Cardiac fibroblast (primary cell): ENCODE measurements at places on chromosomes 3 and 15.

GRCh38 chr3:134308350-134308891 is 57.8 kb upstream of the RYK start:
- peak; percentile 88 for DNase-seq

DNA sequence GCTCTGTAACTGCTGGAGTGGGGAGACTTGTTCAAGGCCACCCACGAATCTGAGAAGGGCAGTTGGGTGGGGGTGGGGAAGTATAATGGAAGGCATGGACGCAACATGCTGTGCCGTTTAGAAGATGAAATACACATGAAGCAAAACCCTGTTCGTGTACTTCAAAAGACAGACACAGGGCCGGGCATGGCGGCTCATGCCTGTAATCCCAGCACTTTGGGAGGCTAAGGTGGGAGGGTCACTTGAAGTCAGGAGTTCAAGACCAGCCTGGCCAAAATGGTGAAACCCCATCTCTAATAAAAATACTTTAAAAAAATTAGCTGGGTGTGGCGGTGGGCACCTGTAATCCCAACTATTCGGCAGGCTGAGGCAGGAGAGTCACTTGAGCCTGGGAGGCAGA is 36.9 kb upstream of the SFMBT1 start:
- no peak for DNase-seq

GRCh38 chr3:64918989-64919388 is 231.2 kb upstream of the ADAMTS9 start:
- no peak for DNase-seq

GRCh38 chr3:41362638-41363559 is 163.6 kb downstream of the CTNNB1 start:
- DNase-seq = peak; percentile 25

GRCh38 chr15:52228921-52229320 is 37.7 kb upstream of the GNB5 start:
- DNase-seq = no peak

DNA sequence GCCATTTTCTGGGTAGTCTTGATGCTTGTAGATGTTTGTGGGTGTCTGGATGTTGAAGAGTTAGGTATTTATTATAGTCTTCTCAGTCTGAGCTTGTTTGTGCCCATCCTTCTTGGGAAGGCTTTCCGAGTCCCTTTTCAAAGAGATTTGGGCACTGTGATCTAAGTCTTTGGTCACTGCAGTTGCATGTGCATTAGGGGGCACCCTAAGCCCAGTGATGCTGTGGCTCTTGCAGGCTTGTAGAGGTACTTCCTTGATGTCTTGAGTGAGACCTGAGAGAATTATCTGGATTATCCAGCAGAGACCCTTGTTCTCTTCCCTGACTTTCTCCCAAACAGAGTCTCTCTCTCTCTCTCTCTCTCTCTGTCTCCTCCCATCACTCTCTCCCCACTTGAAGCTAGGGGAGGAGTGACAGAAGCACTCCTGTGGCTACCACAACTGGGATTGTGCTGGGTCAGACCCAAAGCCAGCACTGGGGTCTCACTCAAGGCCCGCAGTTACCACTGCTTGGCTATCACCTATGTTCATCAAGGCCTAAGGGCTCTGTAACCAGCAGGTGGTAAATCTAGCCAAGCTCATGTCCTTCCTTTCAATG is 68.5 kb downstream of the TMCO5A start:
- peak; percentile 92 for DNase-seq

GRCh38 chr3:30858894-30859389 is 35.5 kb downstream of the GADL1 start:
- no peak for DNase-seq

DNA sequence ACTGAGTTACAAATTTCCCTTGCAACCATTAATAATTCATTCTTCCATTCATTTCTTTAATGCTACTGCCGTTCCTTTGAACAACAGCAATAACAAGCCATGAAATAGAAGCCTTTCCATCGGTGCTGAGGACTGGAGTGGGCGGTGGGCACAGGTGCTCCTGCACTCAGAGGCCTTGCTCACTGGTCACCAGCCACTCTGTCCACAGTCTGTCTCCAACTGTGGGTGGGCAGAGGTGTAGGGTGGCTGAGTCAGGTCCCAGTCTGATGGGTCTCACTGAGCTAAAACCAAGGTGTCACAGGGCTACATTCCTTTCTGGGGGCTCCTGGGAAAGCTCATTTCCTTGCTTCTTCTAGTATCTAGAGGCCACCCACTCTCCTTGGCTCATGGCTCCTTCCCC is 6.3 kb upstream of the FAM3D start:
- no peak for DNase-seq

DNA sequence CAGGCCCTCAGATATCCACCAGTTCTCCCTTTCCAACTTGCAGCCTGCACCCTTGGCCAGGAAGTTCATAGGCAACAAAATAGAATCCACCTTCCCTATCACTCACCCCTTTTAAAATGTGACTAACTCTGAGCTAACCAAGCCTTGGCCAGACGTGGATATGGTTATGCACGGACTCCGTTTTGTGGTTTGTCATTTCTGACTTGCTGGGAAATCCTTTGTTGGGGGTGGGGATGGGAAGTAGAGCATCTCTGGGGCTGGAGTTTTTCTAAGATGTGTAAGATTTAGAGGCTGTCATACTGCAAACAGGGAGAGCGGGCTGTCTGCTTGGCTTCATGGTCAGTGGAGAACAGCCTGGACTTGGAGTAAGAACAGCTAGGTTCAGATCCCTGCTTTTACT is 62.6 kb downstream of the SMAD3 start:
- peak; percentile 99 for DNase-seq

GRCh38 chr15:48609486-48609885 is 36.0 kb downstream of the FBN1 start:
- DNase-seq = no peak

- peak; percentile 71 for DNase-seq
Observed at GRCh38 chr3:64209866-64210621, 15.2 kb downstream of the PRICKLE2 start.

GRCh38 chr3:32106132-32106928 is at the start of gene GPD1L:
GPD1L (plus strand) TSS chr3:32106620; CDS start chr3:32106712, 92 bp downstream.
- peak; percentile 96 for DNase-seq

DNA sequence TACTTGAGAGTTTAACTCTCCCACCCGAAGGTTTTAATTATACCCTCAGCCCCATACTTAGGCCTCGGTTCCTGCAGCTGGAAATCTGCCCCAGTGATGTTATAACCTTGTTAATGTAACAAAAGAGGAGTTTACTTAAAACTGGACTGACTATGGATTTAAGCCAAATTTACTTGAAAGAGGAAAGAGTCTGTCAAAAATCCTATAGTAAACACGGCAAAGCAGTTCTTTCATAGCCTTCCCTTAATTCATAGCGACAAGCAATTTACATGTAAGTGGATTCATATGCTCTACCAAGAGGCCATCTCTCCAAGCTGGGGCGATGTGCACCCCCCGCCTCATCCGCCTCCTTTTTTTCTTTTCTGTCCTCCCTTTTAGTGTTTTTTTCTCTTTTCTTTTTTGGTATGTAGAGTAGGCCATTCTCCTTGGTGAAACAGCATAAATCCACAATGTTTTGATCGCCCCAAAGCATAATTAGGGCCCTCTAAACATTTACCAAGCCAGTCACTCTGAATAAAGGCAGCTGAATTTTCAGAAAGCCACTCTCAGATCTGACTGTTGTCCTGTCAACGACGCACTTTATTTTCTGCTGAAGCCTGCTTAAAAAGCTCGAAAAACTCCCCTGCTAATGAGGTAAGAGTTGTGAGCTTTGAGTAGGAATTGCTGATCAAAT is 373.1 kb upstream of the WNT5A start:
- no peak for DNase-seq

DNA sequence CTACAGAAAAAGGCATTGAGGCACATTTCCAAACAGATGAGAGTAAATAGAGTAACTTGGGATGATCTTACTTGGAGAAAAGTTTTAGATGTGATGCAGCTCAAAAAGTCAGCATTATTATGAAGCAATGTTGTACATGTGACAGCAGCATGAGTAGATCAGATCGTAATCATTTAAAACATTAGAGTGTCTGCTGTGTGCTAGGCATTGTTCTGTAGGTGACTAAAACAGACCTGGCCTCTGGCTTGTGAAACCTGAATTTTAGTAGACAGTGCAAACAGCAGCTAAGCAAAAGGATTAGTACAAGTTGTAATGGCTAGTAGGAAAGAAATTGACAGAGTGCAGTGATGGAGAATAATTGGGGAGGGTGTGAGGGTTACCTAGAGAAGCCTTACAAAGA is 15.1 kb downstream of the UBE2E1 start:
- peak; percentile 43 for DNase-seq

- peak; percentile 31 for DNase-seq
Observed at GRCh38 chr3:56468184-56469106, at the start of gene ERC2. ERC2 (minus strand) TSS chr3:56468467.

- DNase-seq = no peak
Observed at GRCh38 chr15:71734709-71735384, 75.5 kb upstream of the NR2E3 start.

DNA sequence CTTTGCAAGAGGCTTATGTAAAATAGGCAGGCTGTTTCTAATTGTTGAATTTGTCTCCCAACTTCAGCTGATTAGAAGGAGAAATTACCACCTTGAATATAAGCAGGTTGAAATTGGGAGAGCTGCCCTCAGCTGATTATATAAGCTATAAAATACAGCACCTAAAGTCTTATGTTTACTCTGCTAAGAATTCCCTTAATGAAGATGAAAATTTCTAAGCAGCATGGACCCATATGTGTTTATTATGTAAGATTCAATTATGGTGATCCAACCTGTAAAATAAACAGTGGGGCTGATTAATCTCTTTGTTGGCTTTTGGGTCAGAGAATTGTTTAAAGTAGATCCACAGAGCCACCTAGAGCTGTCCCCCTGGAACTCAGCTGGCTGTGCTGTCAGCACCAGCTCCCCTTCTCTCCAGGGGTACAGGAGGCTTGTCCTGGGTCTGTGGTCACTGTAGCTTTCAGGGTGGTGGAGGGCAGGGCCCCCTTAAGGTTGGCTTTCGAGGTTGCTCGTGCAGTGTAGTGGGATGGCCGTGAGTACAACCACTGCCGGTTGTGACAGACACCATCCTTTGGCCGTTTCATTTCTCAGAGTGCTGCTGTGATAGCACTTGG is 9.5 kb downstream of the SLCO3A1 start:
- DNase-seq = no peak

DNA sequence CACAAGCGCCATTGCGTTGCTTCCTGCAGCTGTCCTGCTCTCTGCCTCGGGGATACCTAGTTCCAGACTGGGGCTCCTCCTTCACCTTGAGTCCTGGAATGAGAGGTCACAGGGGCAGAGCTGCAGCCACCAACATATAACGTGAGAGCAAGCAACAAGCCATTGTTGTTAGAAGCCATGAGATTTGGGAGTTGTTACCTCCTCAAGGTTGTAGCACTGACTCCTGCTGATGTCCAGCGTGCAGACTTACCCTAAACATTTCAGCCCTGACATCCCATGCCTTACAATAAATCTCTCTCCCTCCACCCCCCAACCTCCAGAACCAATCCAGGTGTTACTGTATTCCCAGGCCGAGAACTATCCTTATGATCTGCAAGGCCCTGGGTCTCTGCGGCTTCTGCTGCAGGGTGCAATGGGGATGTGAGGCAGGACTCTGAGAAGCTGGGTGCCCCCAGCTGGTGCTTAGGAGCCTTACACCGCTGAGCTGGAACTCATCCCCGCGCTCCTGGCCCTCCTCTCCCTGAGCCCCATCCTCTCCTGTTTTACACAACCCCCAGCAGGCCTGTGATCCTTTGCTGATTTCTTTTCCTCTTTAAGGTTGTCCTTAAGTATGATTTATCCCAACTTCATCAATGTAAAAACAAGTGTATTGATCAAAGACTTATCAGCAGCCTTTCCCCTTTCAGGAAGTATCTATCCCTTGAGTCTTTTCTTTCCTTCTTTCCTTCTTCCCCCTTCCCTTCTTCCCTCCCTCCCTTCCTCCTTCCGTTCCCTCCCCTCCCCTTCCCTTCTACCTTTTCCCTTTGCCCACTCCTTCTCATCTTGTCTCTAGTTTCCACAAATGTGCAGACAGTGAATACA is 84.2 kb upstream of the ABHD2 start:
- peak; percentile 79 for DNase-seq

DNA sequence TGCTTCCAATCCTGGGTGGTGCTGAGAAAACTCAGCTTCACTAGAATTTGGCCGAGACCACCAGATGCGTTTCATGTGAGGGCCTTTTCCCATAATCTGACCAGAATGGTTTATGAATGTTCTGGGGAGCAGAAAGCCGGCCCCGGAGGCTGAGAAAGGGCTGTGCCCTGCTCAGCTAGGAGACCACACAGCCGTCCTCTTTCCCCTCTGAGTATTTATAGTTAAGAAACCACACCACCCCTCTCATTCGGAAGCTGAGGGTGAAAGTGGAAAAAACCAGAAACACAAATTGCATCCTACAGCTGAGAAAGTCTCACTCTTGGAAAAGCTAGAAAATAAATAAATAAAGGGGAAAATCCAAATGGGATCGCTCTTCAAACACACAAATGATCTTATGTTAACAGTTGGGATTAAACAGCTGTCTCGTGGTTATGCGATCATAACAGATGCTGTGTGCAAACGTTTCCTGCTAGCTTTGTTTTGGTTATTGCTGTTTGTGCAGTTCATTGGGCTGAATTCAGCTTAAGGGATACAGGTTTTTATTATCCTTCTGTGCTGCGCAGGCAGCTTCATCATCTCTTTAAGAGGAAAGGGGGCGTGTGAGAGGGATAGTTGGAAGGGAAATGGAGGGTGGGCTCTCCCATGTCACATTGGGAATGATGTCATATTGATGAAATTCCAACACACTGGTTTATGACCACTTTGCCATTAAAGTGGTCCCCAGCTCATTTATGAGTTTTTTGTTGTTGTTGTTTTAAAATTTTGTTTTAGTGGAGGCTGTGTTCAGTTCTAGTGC is 1026.2 kb upstream of the NR2F2 start:
- DNase-seq = peak; percentile 73

DNA sequence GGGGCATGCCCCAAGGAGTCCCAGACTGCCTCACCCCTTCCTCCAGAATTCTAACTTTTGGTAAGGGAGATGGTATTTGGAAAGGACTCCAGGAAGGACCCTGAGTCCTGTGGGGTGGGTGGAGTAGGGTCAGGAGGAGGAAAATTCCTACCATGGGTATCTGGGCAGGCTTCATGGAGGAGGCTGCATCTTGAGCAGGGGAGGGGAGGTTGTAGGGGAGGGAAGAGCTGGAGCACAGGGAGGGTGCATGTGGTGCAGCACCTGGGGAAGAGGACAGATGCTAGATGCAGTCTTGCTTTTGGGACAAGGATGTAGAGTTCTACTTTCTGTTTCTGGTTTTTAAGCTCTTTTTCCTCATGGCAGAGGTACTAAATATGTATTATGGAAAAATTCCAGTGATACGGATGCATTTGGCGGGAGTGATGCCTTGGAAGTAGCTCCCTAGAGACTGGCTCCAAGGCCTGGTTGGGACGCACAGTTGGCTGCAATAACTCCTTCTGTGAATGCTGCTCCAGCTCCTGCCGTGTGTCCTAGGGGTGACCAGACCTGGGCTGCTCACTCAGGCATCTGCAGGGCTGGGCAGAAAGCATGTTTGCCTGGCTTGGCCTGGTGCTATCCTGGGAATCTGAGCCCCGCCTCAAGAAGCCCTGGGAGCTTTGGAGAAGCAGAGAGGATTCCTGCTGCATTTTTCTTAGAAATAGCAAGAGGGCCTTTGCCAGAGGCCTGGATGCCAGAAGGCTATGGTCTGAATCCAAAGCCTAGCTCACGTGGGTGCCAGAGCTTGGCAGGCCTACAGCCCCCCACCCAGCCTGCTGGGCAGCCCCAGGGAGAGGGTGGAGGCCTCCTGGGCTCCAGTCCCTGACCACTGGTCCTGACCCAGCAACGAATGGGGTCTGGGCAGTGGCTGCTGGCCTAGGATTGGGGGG is 10.1 kb downstream of the SEMA3F start:
- no peak for DNase-seq
